ENCODE measurements at places on chromosomes 5 and 9.

DNA sequence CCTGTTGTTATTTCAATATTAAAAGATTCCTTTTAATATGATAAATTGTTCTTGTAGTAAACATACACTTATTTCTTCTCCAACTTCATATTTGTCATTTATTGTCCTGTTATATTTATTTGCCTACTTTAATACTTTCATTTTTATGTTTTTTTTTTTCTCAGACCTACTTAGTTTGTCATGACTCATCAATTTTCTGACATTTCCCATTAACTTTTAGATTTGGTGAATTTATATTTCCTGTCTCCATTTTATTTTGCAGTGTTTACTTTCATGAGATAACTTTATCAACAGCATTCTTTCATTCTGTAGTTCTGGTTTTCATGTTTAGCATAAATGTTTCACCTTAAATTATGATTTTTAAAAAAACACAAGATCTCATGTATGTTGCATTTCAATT lies 788.7 kb downstream of the EFNA5 start:
- no peak for DNase-seq

DNA sequence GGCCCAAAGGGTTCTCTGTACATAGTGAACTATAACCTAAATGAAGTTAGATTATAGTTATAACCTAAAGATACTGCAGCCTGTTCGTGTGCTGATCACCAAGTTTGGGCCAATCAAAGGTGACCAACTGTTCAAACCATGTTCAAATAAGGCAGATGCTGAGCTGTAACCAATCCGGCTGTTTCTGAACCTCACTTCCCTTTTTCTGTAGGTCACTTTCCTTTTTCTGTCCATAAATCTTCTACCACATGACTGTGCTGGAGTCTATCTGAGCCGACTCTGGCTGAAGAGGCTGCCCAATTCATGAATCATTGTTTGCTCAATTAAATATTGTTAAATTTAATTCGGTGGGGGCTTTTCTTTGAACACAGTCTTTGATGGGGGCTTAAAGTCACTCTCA lies 1920.2 kb downstream of the MAT2B start:
- peak; percentile 1 for DNase-seq

GRCh38 chr5:12885018-12885417 lies 980.8 kb upstream of the CTNND2 start:
- DNase-seq = no peak

DNA sequence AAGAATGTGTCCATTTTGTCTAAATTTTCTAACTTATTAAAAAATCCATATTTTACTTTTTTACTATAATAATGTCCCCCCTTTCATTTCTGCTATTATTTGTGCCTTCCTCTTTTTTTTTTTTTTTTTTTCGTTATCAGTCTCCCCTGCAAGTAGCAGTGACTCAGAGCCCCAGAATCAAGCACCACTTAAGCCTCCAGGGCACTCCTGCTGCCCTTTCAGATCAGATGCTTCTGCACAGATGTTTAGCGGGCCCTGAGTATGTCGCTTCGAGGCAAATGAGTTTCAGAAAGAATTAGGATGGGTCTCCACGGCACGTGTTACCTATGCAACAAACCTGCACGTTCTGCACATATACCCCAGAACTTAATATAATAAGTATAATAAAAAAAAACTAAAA lies 11.7 kb downstream of the MED7 start:
- DNase-seq = peak; percentile 59

DNA sequence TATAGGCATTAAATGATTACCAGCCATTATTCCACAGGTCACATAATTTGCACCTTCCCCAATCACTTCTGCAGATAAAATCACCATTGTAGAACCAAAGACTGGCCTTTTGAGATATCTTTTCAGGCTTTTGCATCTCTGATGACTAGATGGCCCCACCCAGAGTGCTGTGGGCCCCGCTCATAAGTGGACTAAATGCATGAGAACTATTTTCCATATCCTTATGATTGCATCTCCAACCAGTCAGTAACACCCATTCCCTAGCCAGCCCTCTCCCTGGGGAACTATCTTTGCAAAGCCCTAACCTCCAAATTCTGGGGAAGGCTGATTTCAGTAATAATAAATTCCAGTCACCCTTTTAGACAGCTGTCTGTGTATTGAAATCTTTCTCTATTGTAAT lies 53.5 kb upstream of the CDH9 start:
- no peak for DNase-seq

GRCh38 chr5:124157320-124157719 lies 589.1 kb downstream of the ZNF608 start:
- DNase-seq = peak; percentile 2

DNA sequence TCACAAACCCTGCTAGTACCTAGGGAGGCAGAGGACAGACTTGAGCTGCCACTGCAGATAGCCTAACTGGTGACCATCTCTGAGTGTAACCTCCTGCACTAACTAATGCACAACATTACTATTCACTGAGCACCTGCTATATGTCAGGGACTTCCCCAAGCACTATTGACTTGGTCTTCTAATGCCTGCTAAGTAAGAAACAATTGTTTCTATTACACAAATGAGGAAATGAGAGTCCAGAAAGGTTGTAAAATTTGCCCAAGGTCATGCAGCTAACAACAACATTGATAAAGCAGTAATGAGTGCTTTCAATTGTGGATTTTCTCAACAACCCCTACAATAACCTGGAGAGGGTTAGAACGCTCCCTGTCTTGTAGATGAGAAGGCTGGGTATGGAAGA lies 183.7 kb downstream of the ZNF462 start:
- DNase-seq = no peak

DNA sequence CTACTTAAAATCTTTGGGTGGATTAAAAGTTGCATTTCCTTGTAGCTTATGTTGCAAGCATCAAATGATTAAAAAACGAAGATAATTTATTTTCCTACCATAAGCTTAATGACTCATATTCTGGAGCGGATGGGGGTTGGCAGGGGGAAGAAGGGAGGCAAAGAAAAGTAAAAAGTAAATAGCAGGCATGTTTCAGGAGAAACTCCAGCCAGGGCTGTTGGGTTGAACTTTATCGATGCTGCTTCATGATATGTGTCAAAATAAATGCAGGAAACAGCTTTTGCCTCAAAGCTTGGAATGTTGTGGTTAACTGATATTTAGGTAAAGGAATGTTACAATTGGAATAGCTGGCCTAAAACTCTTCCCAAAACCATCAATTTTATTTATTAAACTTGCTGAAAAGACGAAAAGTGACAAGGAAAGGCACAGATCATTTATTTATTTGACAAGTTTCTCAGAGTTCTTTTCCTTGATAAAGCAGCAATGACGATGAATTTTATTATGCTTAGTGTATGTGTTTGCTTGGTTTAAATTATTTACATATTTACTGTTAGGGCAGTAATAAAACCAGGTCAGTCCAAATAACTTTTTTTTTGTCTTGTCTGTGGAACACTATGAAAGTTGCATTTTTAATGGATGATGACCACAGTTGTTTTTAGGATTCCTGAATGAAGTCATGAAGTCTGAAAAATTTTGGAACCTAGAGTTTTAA lies 177.9 kb downstream of the PCSK1 start:
- no peak for DNase-seq

- DNase-seq = no peak
These were observed 48.6 kb upstream of the GDNF start for GRCh38 chr5:37888476-37888875.

DNA sequence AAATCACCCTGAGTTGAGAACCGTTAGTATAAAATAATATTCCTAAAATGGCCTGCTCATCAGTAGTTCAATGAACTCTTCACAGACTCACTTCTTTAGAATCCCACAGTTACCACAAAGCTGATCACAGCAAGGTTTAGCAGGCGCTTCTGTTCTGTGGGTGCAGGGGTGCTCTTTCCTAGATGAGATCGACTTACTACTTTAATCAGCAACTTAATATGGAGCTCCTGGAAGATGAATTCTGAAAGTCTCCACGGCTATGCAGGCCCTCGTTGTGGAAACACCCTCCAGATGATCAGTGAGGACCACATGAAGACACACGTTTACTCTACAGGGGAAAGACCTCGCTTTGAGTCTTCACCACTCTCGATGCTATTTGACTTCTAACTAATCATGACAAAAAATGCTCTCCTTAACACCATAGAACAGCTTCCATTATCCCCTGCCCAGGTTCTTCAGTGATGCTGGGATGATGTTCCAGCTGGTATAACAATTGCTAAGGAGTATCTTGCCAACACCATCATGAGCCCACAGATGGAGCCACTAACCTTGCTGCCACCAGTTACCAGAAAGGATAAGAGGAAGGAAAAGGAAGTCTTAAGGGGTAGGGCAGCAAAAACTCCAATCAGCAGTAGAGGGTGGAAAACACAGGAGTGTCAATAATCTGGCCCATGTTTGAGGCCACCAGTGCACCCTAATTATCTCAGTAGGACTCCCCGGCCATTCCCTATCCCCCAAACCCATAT lies 17.9 kb upstream of the GPX8 start:
- no peak for DNase-seq

GRCh38 chr5:161685461-161685860 lies at the start of gene GABRA6:
Gene GABRA6 (plus strand): TSS chr5:161685721. CDS start chr5:161685990, 269 bp downstream.
- DNase-seq = no peak

DNA sequence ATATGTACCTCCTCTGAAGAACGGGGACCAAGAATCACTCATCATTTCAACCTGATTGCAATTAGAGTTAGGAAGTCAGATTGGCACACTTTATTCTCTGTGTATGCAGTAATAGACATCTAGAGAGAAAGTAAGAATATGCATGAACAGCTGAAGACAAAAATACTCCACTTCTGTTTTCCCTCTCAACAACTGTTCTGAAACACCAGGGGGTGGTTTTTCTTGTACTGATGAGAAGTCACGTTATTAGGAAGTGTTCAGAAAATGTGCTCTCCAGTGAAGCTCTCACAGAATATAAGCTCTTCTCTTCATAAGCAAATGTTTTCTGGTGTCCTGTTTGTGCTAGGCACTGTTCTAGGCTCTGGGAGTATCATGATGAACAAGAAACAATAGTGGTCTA lies 531.7 kb upstream of the C9orf72 start:
- DNase-seq = no peak

DNA sequence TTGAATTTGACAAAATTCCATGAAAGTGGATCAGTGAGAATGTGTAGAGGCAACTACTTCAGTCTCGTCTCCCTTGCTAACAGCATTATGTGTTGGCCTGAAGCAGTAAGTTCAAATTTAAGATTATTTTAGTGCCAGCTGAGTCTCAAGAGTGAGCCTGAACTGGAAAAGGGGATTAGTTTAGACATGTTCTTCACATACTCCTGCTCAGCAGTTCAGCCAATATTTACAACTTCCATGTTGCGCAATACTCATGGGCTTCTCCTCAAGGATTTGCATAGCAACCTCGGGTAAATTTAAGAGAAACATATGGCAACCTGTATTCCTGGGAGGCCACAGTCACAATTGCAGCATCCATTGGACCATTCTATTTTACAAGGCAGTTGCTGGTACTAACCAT lies 553.8 kb downstream of the PTPRD start:
- no peak for DNase-seq

- no peak for DNase-seq
These were observed 8.4 kb downstream of the MATR3 start for GRCh38 chr5:139301808-139302499.

DNA sequence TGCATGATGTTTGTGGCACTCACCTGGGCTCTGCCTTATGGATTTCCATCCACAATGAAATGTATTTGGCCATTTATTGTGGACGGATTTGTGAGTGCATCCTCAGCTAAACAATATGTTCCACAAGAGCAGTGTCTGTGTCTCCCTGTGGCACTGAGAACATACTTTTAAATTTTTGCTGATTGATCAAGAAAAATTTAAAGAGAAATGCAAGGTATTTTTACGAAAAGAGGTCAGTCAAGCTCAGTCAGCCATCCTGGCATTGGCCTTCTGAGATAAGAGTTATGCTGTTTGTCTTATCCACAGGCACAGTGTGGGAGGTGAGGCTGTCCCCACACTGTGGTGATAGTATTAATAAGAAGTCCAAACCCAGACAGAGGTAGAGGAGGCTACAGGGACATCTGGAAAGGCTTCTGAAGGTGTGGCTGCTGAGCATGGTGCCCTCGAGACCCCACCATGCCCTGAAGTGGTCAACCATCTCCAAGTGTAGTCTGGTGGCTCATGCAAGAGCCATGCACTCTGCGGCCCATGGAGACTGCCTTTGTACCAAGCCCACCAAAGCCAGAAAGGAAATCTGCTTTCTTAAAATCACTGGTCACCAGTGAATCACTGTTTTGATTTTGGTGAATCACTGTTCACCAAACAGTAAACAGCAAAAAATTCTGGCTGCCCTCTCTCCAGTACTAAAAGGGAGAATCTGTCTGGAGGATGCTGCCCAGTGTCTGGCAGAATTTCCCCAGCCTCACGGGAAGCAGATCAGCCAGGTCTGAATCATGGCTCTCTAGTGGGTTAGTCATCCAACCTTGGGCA lies 28.8 kb downstream of the SPOCK1 start:
- peak; percentile 1 for DNase-seq

DNA sequence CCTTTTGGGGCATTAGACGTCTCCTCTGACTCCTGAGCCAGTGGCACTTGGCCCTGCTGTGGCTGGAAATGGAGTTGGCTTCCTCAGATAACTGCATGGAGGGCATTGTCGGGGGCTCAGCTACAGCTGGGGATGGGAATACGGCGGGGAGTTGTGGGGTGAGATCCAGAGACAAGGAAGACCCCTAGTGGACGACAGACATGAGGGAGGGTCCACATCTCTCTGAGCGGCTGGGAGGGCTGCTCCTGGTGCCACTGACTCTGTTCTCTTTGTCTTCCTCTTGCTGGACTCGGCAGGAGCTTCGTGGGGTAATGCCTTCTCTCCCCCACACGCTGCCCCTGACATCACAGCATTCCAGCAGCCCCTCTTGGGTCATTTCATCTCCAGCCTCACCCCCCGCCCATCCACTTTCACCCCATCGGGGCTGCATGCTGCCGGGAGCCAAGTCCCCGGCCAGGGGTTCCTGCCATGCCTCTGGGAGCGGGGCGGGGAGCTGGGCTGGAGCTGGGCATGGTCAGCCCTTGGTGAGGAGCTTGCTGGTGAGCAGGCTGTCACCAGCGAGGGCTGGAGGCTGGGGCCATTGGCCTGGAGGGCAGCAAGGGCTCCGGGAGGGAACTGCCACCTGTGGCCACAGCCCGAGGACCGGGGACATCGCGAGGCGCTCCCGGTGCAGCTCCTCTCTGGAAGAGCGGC lies 172.3 kb downstream of the CACNA1B start:
- DNase-seq = no peak
